Activated T-helper 2 cell treated with anti-CD3 and anti-CD28 coated beads, Interferon-gamma antibody, Interleukin-2, Interleukin-4, amounts not matched to agents 10 μg/mL and 5 μg/mL and 100 μg/mL, durations not matched to agents 14 hours and 24 hours and 36 hours (primary cell): ENCODE measurements at places on chromosomes 1 and 21.

DNA sequence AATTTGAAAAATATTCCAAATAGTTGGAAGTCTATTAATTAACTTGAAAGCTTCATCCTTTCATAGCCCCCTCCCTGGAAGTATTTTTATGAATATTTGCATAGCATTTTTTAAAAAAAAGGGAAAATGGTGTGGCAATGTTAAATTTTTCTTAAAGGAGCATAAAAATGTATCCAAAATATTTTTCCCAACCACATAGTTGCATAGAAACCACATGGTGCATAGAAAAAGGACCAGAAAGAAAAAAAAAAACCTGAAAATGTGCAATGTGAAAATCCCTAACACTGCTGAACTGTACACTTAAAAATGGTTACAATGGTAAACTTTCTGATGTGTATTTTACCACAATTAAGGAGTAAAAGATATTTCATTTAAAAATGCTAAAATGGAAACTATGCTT lies 8.0 kb downstream of the C1orf167 start:
- no peaks in the 10 kb centered on the region for H3K27me3 ChIP-seq
- no peaks in the 10 kb centered on the region for H3K36me3 ChIP-seq
- H3K4me1 ChIP-seq = no peaks in the 10 kb centered on the region
- H3K4me3 ChIP-seq = no peak overlapping the region

DNA sequence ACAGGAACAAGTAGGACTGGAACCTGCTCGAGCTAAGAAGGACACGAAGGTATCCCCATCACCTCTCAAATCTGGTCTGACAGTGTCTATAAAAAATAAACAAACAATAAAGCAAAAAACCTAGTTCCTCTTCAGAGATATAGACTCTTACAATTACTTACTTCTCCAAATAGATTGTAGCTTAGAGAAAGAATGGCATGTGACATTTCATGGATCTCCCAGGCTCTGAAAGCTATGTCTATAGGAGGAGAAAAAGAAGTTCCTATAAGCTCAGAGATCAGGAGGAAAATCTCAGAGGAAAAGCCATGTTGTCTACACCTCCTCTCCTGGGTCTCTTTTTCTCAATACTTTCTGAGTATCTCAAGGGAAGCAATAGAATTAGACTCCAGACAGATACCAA lies 12.3 kb upstream of the OR10J5 start:
- no peaks in the 10 kb centered on the region for H3K4me1 ChIP-seq
- H3K4me3 ChIP-seq = no peak overlapping the region
- no peaks in the 10 kb centered on the region for H3K36me3 ChIP-seq

DNA sequence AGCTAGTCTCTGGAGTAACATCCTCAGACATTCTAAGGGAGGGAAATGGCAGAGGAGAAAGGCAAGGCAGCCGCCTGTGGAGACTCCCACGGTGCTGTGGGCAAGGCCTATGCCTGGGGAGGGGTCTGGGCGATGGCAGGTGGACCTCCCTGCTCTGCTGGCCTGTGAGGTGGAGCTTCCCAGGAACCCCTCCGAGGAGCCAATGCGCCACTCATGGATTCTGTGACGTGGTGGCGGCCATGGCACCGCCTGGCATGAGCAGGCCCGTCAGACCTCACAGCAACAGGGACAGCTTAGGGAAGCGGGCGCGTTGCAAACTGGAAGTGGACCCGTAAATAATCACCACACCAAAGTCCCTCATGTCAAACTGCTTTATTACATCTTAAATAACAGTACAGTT lies 6.7 kb upstream of the NADK start:
- H3K27me3 ChIP-seq = no peaks in the 10 kb centered on the region
- no peak overlapping the region for H3K4me3 ChIP-seq
- no peak overlapping the region for H3K27ac ChIP-seq

GRCh38 chr1:31923901-31924535 lies 14.2 kb downstream of the PTP4A2 start:
- H3K4me3 ChIP-seq = peak overlapping the region; percentile 69
- peaks cover 69% of the 10 kb centered on the region for H3K36me3 ChIP-seq
- H3K4me1 ChIP-seq = peaks cover 65% of the 10 kb centered on the region

GRCh38 chr1:54818461-54819194 lies 17.5 kb upstream of the TTC22 start:
- H3K4me1 ChIP-seq = no peaks in the 10 kb centered on the region
- no peak for DNase-seq
- H3K4me3 ChIP-seq = no peak overlapping the region
- no peak overlapping the region for H3K27ac ChIP-seq
- H3K36me3 ChIP-seq = no peaks in the 10 kb centered on the region
